ELF-1 (cell line): ENCODE measurements at places on chromosomes 5 and 9.

GRCh38 chr5:126884269-126884819 lies 107.4 kb downstream of the LMNB1 start:
- DNase-seq, result no peak

GRCh38 chr5:109907731-109908130 lies 218.0 kb downstream of the MAN2A1 start:
- no peak for DNase-seq

- DNase-seq, result peak; percentile 25
Observed at GRCh38 chr5:54257366-54258118, 52.8 kb downstream of the ARL15 start.

DNA sequence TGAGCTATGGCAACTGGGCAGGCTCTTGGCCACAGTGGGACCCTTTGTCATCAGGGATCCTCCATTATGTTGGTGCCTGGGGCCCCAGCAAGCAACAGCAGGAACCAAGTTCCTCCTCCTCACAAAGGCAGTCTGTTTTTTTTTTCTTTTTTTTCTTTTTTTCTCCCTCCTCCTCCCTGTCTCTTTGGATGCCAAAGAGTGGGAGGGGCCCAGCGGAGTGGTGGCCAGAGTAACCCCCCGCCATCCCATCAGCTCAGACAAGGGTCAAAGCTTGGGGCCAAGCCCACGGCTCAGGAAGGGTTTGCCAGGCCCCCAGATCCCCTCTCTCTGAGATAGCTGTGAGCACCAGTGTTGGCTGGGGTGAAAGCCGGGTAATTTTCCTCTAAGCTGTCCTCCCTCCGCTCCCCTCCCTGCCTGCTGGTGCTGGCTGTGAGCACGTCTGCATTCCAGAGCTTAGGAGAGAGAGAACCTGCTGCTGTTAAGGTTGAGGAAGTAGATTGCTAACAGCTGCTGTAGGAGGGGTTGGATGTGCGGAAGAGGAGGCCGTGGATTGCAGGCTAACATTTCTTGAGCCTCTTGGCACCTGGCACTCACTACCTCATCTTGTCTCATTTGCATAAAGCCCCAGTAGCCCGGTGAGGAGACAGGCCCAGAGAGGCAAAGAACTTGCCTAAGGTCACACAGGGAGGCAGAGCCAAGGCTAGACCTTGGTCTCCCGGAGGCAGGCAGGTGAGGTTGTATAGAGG lies 21.2 kb downstream of the GSN start:
- DNase-seq, result peak; percentile 89

GRCh38 chr5:35320029-35320428 lies 89.7 kb upstream of the PRLR start:
- DNase-seq, result no peak
